ENCODE measurements at places on chromosomes 2 and 18. TPM values are rescaled to one million over a fixed set of nuclear protein-coding genes. Genes with fewer than 3 reads are reported as not detected.
A peak's percentile ranks its signal among the peaks of the same experiment; 100 is the strongest.

The KIF1A gene
- polyA plus RNA-seq, result 0.01 TPM

The FBLN7 gene
- 2.3 TPM for polyA plus RNA-seq

The CAPG gene
- polyA plus RNA-seq, result 10.6 TPM

The UGT1A9 gene
- not detected for polyA plus RNA-seq

- peaks cover 54% of the 10 kb centered on the region for H3K4me1 ChIP-seq
- H3K27me3 ChIP-seq, result no peaks in the 10 kb centered on the region
- DNase-seq, result no peak
- peak overlapping the region; percentile 31 for H3K4me3 ChIP-seq
Observed at GRCh38 chr18:13445241-13445897, 226.8 kb downstream of the LDLRAD4 start.

GRCh38 chr18:30406728-30407127 lies 635.8 kb downstream of the DSC3 start:
- no peak for DNase-seq
- no peak overlapping the region for H3K4me3 ChIP-seq
- H3K4me1 ChIP-seq, result no peaks in the 10 kb centered on the region
